ENCODE measurements at places on chromosomes 5 and 9.

GRCh38 chr9:4416467-4416866 lies 73.8 kb upstream of the SLC1A1 start:
- DNase-seq: no peak

DNA sequence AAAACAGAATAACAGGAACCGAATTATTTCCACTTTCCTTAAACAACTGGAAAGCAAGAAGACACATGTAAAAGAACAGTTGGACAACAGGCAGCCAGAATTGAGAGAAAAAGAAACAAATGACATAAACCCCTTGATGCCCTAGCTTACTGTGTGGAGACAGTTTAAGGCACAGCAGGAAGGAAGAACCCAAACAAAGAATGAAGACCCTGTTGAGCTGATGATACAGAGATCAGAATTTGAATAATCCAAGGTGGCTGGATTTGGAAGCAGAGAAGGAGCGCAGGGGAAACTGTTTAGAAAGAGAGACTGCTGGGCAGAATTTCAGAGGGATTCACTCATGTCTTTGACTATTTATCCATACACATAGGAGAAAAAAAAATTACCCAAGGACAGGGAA lies 316.3 kb upstream of the POU5F2 start:
- DNase-seq: no peak

- no peak for DNase-seq
Observed at GRCh38 chr5:55591686-55592085, 56.9 kb upstream of the PLPP1 start.

DNA sequence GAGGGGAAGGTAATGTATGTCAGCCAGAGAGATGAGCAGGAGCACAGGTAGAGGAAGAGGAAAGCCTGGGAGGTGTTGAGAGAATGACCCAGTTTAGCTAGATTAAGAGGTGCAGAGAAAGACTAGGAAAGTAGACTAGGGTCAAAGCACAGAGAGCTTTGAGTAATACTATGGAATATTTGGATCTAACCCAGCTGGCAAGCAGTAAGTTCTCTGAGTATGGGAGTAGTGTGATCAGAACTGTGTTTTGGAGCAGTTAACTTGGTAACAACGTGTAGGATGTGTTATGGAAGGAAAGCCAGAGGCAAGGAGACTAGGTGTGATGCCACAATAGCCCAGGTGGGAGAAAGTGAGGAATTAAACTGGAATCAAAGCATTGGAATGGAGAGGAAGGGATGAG lies 84.9 kb upstream of the PTGER4 start:
- DNase-seq: no peak

DNA sequence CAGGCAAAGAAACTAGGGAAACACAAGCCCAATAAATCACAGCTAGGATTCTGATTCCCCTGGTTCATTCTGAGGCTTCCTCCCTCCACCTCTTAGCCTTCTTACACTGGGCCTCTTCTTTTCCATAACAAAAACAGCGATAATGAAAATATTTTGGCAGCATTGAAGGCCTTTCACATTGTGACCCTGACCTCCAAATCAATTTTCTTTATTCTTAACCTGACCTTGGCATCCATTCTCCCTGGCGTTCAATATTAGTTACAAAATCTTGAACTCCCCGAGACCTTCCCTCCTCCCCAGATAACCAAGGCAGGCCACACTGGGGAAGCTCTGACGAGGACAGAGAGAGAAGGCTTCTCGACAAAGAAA lies 399.9 kb downstream of the ZSWIM6 start:
- no peak for DNase-seq

GRCh38 chr5:178388386-178389025 lies 155.9 kb upstream of the PHYKPL start:
- DNase-seq: no peak

- DNase-seq: no peak
Observed at GRCh38 chr5:76351577-76351976, 51.5 kb upstream of the IQGAP2 start.

DNA sequence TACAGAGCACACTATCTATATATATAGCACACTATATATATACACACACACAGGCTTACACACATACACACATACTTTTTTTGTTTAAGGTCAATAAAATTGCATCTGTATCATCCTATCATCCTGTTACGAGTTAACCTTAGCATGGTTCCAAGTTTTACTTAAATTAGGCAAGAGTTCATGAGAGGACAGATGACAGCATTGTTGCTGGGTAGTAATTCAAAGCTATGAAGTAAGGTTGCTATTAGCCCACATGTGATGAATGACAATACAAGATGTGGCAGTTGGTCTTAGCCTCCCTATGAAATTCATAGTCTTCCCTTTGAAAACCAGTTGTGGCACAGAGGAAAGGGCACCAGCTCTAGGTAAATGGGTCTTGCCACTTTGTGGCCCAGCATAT lies 438.1 kb downstream of the ACTL7B start:
- DNase-seq: no peak

DNA sequence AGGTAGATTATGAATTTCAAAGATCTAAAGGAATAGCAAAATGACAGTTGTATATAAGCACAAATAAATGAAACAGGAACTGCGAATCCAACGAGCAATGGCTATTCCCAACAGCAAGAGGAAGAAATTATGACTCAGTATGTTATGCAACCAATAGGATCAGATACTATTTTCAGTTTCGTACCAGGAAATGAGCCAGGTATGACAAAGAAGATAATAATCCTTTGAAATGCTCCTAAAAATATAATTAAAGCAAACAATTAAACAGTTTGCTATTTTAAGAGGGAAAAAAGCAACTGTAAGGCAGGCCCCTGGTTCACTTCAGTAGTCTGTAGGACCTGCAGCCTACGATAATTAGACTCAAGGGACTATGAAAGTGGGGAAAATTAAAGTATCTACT lies 58.9 kb downstream of the AUH start:
- no peak for DNase-seq

DNA sequence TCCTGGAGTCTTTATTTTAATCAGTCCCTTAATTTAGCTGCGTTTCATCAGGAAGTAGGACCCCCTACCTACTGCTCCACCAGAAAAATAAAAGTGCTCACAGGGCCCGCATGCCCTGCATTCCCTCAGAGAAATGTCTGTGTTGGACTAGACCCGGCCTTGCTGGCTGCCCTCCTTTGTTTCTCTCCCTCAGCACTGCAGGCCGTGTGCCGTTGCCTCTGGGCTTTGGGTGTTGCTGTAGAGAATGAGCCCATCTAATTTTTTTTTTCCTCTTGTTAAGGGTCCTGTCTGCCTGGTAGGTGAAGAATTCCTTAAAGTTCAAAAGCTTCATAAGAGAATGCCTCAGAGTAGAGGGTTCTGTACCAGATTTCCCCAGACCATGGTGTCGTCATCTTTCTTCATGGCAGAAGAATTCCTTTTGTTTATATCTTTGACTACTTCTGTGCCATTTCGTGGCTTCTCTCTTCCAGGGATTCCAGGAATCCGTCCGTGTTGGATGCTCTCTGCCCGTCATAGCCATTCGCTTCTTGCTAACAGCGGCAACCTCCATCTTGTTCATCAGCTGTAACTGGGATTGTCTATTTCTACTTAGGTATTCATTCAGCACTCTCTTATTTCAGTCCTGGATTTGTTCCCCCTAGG lies 49.8 kb upstream of the ANGPTL2 start:
- DNase-seq: no peak

DNA sequence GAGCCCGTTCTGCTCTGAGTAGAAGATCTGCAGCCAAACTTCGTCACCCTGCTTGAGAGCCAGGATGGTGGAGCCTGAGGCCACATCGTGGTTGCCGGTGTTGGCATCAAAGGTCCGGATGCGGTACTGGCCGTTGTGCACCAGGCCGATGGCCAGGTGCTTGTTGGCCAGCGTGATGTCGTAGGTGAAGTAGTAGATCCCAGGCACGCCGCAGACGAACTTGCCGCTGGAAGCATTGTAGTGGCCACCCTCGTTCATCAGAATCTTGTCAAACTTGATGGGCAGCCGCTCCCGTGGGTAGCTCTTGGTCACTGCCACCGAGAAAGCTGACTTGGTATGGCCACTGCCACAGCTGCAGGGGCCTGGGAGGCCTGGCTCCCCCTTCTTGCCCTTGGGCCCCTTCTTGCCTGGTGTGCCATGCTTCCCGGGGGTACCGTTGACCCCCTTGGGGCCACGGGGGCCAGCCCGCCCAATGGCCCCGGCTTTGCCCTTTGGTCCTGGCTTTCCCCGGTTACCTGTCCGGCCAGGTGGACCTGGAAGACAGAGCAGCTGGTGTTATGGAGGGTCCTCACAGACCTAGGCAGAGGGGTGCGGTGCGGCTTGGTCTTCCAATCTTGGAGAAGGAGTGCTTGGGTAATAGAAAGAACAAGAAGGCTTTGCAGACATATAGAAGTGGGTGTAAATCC lies 21.0 kb downstream of the C1QTNF2 start:
- DNase-seq: no peak

GRCh38 chr5:72159501-72159911 lies 52.2 kb downstream of the MAP1B start:
- DNase-seq: no peak

- DNase-seq: no peak
Observed at GRCh38 chr9:5402217-5402616, 35.5 kb downstream of the PLGRKT start.

- no peak for DNase-seq
Observed at GRCh38 chr9:72278959-72279358, 86.0 kb downstream of the ZFAND5 start.

- no peak for DNase-seq
Observed at GRCh38 chr5:15946026-15946425, 233.6 kb downstream of the MARCHF11 start.

DNA sequence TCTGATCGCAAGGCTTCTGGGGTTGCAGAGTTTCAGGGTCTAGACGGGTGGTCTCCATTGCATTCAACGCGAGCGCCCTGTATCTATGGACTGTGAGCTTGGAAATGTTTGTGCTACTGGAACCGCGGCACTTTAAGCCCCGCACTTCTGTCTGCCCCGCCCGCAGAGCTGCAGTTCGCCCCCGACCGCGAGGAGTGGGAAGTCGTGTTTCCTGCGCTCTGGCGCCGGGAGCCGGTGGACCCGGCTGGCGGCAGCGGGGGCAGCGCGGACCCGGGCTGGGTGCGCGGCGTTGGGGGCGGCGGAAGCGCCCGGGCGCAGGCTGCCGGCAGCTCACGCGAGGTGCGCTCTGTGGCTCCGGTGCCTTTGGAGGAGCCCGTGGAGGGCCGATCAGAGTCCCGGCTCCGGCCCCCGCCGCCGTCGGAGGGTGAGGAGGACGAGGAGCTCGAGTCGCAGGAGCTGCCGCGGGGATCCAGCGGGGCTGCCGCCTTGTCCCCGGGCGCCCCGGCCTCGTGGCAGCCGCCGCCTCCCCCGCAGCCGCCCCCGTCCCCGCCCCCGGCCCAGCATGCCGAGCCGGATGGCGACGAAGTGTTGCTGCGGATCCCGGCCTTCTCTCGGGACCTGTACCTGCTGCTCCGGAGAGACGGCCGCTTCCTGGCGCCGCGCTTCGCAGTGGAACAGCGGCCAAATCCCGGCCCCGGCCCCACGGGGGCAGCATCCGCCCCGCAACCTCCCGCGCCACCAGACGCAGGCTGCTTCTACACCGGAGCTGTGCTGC lies 1.0 kb downstream of the ADAMTS19 start:
- DNase-seq: no peak

All from activated effector memory CD4-positive, alpha-beta T cell treated with Interleukin-2 at 50 U/mL for 16 hours (primary cell).